HCT116 (cell line): ENCODE measurements at places on chromosomes 6 and 20.

DNA sequence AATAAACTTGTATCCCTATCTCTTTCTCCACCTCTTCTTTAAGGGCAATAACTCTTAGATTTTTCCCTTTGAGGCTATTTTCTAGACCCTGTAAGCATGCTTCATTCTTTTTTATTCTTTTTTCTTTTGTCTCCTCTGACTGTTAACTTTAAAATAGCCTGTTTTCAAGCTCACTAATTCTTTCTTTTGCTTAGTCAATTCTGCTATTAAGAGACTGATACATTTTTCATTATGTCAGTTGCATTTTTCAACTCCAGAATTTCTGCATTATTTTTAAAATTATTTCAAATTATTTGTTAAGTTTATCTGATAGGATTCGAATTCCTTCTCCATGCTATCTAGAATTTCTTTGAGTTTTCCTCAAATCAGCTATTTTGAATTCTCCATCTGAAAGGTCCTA is 84.0 kb downstream of the CFAP61 start:
- no peak for DNase-seq

DNA sequence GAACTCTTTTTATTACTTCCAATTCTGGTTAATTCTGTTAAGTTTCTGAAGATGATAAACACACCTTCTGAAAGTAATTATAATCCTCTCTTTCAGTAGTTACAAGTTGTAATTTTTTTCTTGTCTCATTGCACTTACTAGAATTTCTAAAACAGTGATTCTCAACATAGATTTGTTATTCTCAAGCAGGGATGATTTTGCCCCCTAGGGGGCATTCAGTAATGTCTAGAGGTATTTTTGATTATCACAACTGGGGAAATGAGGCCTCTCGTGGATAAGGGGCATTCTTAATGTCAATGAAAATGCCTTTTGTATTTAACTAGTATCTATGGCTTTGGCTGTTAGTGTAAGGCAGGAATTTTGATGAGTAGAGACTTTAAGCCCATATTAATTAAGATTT is 39.4 kb upstream of the MAFB start:
- no peak for DNase-seq

GRCh38 chr6:69285054-69285453 is 511.8 kb downstream of the LMBRD1 start:
- DNase-seq: no peak

- no peak for DNase-seq
Observed at GRCh38 chr6:150868759-150869158, 3.3 kb downstream of the MTHFD1L start.

- DNase-seq: no peak
Observed at GRCh38 chr20:1648101-1648500, 9.5 kb downstream of the SIRPG start.

DNA sequence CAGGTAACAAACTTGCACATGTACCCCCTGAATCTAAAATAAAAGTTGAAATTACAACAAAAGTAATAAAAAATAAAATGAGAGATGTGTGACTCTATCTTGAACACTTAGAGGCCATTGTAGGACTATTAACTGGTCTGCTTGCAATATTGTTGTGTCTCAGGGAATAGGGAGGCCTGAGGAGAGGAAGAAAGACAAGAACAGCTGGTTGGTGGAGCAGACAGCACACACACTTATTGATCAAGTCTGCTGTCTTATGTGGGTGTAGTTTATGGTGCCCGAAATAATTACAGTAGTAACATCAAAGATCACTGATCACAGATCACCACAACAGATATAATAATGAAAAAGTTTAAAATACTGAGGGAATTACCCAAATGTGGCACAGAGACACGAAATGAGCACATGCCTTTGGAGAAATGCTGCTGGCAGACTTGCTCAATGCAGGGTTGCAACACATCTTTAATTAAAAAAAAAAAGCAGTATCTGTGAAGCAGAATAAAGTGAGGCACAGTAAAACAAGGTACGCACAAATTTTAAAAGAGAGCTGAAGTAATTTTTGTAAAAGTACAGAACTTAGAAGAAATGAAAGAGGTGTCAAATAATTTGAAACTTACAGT is 110.1 kb upstream of the HDAC2 start:
- no peak for DNase-seq

GRCh38 chr6:85421181-85421580 is 28.7 kb upstream of the NT5E start:
- DNase-seq: no peak

DNA sequence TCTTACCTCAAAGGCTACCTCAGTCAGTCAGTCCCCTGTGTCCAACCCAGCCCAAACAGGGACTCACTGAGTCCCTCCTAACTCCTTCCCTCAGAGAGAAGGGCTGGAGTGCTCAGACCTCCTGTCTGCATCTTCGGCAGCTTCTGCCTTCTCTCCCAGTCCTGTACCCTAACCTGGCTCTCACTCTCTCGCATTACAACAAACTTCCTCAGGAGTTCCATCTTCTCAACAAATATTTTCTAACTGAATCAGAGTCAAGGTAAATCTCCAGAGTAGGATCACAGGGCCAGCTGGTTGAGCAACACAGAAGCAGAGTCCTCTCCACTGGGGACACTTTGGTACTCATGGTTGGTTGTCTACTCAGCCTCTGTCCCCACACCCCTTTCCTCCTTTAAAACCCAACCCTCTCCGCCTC is 92.3 kb downstream of the MRPL14 start:
- DNase-seq: no peak

DNA sequence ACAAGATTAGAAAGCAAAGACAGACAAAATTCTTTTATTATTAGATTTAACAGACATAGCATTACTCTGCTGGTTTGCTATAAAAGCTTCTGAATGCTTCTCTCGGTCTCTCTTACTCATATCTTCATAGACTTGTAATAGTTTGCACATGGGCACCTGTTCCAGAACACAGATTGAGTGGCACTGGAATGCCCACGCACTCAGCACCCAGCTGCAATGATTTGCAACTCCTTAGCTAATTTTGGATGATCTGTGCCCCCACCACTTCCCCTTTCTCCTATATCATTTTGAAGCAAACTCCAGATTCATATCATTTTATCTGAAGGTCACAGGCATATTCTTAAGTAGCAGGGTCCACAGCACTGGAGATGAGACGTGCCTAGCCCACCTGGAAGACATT is 148.8 kb downstream of the CFAP61 start:
- DNase-seq: no peak
